ENCODE measurements at places on chromosomes 2 and 18.
A peak's percentile ranks its signal among the peaks of the same experiment; 100 is the strongest.

DNA sequence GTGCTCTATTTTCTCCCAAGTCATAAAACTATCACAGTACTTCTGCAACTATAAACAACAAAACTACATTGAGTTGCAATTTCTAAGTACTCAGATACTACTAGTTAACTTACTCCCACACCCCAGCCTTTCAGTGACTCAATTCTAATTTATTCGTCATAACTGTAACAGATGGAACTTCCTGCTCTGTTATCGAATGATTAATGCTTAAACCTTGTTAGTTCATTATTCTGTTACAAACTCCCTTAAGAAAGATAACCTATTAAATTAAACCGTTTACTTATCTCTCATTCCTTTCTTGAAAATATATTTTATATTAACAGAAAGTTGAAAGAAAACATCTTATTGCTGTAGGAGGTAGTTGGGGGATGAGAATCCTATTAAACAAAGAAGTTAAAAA, 17.0 kb downstream of the TNFAIP6 start:
- no peak for DNase-seq

DNA sequence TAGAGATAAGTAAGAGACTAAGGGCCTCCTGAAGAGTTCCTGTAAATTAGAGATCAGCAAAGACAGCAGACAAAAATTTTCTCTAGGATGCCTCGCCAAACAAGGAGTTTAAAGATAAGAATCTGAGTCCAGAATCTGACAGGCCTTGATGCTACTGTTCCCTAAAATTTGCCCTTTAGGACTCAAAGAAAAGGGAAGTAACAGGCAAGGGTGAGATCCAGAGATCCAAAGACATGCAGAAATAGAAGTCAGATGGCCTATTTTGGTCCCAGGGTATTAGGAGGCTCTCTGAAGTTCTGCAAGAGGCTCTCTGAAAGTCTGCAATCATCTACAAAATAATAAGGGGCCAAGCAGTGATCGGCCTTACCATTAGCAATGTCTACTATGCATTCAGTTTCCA, 33.0 kb downstream of the GALNT5 start:
- no peak for DNase-seq

GRCh38 chr2:206804326-206804725, 38.9 kb downstream of the FASTKD2 start:
- no peak for DNase-seq

DNA sequence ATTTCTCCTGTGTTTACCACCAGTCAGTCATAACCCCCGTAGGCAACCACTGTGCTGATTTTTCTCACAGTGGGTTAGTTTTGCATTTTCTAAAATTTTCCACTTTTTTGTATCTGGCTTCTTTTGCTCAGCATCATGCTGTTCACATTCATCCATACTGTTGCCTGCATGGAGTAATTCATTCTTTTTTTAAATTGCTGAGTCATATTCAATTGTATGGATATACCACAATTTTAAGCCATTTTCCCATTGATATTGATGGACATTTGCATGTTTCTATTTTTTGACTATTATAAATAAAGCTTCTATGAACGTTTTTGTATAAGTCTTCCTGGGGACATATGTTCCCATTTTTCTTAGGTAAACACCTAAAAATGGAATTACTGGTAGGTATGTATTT, 40.5 kb downstream of the ASB18 start:
- no peak for DNase-seq

DNA sequence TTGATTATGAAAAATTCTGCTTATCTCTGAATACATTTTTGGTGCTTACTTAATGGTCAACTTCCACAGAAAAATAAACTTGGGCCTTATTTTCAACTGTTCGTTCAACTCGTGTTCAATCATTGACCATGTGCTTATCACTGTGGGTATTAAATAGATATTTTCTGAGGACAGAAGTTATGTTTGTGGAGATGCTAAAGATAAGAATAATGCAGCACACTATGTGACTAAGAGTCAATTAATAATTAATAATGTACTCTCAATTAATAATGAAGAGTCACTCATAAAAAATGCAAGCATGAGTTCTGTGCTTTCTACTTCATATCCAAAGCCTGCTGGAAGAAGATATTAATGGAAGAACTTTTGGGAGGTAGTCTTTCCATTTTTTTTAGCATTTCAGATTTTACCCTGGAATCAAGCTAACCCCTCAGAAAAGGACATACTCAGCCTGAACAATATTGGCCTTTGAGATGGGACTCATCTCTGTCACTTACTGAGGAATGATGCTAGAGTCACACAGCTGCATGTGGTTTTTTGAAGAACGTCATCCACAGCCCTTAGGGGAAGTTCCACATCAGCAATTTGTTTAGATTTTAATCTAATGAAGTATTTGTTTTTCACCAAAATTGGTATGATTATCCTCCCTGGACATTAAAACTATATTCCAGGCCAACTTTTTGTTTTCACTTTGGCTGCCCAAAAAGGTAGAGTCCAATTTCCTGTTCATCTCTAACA, 191.9 kb upstream of the CRIM1 start:
- DNase-seq = no peak

GRCh38 chr2:120952318-120952717, 216.7 kb downstream of the GLI2 start:
- DNase-seq = no peak

DNA sequence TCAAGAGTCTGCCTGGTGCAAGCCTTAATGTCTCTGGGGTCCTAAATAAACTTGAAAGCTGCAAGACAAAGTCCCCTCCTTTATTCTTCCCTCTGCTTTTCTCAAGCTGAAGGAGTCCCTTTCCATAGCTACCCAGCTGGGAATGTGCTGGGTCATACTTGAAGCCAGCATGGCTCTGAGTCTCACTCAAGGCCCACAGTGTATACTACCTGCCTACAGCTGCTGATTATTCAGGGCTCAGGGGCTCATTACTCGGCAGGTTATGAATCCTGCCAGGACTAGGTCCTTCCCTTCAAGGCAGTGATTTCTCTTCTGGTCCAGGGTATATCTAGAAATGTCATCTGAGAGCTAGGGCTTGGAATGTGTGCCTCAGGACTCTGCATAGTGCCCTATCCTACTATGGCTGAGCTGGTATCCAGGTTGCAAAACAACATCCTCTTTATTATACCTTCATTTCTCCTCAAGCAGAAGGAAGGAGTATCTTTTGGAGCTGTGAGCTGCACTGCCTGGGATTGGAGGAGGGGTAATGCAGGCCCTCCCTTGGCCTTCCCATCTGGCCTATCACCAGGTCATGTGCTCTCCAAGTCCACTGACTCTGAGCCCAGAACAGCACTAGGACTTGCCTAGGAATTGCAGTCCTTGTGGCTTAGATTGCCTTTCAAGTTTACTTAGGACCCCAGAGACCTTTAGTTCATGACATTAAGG, 22.3 kb downstream of the IL1RN start:
- no peak for DNase-seq

DNA sequence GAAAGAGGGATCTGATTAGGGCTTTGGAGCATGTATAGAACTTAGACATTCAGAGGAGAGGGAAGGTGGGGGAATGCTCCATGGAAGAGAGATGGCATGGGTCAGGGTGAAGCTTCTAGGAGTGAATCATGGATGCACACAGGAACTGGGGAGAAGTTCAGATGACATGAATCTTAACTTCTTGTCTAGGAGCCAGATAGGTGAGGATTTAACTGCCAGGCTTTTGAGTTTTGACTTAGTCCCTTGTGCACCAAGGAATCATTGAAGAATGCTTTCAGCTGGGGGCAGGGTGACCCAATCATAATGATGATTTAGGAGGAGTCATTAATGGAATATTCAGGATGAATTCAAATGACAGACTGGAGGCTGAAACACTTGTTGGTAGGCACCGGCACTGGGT, 48.7 kb downstream of the ACYP2 start:
- no peak for DNase-seq

GRCh38 chr2:208249296-208249695, 5.6 kb downstream of the IDH1 start:
- DNase-seq = no peak

DNA sequence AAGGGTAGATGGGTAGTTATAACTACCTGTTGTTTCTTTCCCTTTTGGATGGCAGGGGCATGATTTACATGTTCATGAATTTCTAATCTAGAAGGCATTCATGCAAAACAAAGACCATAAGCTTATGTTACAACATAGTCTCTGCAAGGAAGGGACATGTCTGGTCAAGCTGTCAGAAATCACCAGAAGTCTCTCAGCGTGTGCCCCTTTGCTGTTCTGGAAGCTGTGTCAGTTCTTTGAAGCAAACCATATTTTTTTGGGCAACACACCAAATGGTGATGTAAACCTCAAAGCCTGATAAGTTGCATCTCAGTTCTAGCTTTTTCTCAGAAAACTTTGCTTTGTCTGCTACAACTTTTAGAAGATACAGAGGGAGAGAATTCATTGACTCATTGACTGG, 173.5 kb upstream of the CTAGE1 start:
- DNase-seq = no peak

DNA sequence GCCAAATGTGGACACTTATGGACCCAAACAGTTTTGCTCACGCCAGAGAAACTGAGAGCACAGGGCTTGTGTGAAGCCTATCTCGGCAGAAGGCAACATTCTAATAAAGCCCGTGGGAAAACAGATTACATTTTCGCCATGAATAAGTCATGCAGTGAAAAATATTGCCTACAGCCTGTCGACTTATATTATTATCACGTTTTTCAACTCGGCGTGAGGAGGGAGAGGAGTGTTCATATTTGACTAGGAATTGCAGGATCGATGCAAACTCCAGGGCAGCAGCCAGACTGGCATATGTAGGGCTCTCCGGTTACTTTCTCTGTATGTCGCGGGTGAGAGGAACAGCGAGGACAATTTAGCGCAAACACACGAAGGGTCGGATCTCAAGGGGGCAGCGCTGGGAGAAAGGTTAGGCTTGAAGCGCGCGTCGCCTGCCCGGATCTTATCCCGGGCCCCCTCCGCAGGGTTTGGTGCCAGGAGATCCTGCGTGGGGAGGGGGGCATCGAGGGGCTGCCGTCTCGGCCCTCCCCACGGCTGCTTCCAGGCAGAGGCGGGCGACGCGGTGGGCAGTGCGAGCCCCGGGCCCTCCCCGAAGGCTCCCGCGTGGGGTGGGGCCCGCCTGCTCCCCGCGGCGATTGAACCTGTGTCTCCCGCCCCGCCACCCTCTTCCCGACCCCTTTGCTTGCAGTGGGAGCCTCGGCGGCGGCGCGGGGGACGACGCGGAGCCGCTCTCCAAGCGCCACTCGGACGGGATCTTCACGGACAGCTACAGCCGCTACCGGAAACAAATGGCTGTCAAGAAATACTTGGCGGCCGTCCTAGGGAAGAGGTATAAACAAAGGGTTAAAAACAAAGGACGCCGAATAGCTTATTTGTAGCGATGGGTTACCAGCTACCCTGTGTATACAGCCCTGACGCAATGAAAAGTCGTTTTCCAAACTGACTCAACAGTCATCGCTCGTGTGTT, 4.4 kb downstream of the ADCYAP1 start:
- DNase-seq = peak; percentile 53

DNA sequence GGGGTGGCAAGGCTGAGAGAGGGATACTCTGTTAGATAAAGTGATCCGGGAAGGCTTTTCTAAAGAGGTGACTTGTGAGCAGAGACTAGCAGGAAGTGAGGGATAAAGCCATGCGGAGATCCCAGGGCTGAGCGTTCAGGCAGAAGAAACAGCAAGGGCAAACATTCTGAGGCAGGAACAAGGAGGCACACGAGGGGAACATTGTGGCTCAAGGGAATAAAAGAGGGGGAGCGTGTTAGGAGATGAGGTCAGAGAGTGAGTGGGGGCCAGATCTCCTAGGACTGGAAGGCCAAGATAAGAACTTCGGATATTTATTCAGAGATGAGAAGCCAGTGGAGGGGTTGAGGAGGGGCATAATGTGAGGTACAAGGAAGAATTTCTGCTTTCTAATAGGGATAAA, 67.1 kb downstream of the ACTR2 start:
- DNase-seq = no peak

Data from esophagus muscularis mucosa (tissue), 4 donors.